ENCODE measurements at places on chromosomes 1 and 21.
A peak's percentile ranks its signal among the peaks of the same experiment; 100 is the strongest.

GRCh38 chr1:27399251-27400025 lies 7.0 kb downstream of the GPR3 start:
- DNase-seq = peak; percentile 28

- no peak for DNase-seq
Observed at GRCh38 chr21:31753949-31754707, 22.2 kb upstream of the SCAF4 start.

- DNase-seq = peak; percentile 86
Observed at GRCh38 chr1:12658531-12659453, 14.9 kb downstream of the AADACL4 start.

GRCh38 chr21:42160111-42160721 lies 58.7 kb upstream of the ABCG1 start:
- no peak for DNase-seq

DNA sequence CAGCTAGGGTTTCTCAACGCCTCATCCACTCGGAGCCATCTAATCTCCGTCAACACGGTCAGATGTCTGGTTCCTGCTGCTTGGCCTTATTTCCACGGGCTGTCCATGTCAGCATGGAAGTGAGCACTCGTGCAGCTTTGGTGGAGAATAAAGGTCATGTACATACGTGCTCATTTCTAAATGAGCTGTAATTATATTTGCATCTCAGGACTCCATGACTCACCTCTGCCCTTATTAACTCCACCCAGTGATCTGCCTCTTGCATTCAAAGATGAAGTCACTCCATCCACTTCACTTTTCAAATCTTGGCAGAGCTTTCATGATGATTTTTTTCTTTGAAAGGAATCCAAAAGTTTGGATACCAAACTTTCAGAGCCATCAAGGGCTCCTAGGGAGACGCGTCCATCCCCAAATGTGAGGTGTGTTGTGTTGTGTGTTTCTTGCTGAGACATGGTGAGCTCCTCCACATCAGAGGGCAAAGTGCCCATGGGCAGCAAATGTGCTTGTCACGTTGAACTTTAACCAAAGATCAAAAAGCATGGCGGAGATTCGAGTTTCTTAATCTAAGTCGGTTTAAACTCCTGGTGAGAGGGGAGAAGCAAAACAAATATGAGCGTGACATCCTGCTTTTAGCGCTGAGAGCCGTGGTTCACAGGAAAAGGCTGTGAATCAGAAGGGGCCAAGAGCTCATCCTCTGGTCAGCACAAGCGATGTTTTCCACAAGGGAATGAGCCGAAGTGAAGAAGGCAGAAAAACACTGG lies 68.6 kb upstream of the ERRFI1 start:
- no peak for DNase-seq

- no peak for DNase-seq
Observed at GRCh38 chr1:184145083-184145482, 93.6 kb downstream of the TSEN15 start.

GRCh38 chr1:59638231-59638711 lies 176.5 kb upstream of the HOOK1 start:
- peak; percentile 63 for DNase-seq

GRCh38 chr1:201013991-201014815 lies 9.3 kb downstream of the KIF21B start:
- DNase-seq = no peak

DNA sequence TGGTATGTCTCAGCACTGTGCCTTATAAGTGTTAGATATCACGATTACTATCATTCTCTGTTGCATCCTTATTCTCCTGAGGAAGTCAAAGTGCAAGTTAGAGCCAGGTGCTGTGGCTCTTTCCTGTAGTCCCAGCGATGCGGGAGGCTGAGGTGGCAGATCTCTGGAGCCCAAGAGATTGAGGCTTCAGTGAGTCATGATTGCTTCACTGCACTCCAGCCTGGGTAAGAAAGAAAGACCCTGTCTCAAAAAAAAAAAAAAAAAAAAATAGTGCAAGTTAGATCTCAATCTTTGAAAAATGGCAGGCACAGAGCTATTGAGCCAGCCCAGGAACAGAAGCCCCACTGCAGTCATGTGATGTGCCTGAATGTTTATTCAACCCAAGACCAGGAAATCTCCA lies 147.8 kb upstream of the POGK start:
- DNase-seq = no peak

- DNase-seq = peak; percentile 54
Observed at GRCh38 chr1:243713470-243714186, 136.4 kb downstream of the AKT3 start.

GRCh38 chr1:156154317-156154749 lies 948 bp downstream of the SEMA4A start:
- DNase-seq = peak; percentile 89

GRCh38 chr1:154964359-154964758 lies 2.8 kb upstream of the PYGO2 start:
- no peak for DNase-seq

DNA sequence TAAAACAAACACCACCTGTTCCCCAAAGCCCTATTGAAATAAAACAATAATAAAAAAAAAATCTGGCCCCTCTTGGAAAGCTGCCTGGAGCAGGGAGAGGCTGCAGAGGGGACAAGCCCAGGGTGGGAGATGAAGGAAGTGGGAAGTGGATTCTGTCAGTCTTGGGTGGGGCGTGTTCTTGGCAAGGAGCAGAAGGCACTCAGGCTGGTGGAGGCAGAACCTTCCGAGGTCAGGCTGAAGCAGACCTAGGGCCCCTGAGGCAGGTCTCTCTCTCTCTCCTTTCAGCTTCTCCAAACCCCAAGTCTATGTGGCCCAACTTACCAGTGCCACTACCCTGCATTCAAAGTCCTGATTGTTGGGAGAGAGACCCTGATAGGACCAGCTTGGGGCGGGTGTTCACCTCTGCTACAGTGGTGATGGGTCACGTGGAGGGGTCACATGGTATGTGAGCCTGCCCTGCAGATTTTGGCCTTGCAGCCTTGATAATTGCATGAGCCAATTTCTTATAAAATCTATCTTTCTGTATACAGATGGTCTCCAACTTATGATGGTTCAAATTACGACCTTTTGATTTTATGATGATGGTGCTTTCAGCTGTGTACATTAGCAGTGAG lies 145.4 kb upstream of the C1orf174 start:
- no peak for DNase-seq

GRCh38 chr1:22736501-22737080 lies 26.0 kb downstream of the EPHB2 start:
- no peak for DNase-seq

DNA sequence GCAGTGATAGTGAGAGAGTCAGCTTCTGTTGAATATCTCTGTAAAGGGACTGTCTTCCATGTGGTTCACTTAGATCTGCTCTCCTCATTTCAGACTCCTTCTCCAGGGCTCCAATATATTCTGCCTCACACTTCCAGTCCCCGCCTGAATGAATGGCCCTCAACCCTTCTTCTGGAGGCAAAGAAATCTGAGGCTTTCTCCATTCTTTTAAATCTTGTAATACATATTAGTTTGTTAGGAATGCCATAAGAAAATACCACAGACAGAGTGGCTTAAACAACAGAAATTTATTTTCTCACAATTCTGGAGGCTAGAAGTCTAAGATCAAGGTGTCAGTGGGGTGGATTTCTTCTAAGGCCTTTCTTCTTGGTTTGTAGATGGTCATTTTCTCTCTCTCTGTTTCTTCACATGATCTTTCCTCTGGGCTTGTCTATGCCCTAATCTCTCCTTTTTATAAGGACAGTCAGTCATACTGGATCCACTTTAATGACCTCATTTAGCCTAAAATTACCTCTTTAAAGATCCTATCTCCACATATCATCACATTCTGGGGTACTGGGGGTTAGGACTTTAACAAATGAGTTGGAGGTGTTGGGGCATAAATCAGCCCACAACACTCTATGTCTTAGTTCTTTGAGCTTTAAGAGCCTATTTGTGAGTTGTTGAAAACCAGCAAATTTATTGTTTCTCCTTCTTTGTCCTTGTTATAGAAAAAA lies 128.5 kb upstream of the KCNK2 start:
- DNase-seq = no peak

DNA sequence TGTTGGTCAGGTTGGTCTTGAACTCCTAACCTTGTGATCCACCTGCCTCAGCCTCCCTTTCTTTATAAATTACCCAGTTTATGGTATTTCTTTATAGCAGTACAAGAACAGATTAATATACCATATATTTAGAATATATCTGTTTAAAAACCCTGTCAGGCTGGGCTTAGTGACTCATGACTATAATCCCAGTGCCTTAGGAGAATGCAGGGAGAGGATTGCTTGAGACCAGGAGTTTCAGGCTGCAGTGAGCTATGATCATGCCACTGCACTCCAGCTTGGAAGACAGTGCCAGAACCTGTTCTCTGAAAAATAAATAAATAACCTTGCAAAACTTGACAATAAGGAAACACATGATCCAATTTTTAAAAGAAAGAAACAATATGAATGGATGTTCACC lies 43.9 kb downstream of the ZNF684 start:
- no peak for DNase-seq

DNA sequence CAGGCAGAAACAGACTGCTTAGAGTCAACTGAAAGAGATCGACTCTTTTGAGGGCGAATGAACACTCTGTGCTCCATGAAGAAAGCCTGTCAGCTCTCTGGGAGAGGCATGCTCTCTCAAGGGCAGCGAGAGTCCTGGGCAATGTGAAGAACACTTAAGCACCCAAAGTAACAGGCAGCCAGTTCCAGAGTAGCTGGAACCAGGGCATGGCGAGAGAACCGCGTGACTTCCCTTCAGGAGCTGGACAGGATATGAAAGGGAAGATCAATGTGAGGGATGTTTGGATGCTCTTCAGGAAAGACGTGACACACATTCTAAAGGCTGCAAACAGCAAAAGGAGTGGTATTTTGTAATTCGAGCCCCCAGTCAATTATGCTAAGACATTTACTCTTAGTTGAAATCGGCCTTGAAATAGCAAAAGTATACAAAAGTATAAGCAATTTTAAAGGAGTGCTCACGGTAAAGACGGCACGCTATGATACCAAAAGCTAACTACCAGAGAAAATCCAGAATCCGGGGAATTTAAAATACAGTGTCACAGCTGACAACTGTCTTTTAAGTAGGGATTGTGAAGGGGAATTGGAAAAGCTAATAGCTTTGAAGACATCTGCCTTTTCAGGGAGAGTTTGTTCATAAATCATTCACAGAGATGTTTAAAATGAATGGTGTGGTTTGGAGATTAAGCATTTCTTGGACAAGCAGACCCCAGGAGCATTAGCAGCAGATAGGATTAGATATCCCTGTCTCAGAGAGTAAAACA lies 20.8 kb downstream of the ADAMTS5 start:
- no peak for DNase-seq

- DNase-seq = no peak
Observed at GRCh38 chr1:116833718-116834117, 76.0 kb upstream of the PTGFRN start.

DNA sequence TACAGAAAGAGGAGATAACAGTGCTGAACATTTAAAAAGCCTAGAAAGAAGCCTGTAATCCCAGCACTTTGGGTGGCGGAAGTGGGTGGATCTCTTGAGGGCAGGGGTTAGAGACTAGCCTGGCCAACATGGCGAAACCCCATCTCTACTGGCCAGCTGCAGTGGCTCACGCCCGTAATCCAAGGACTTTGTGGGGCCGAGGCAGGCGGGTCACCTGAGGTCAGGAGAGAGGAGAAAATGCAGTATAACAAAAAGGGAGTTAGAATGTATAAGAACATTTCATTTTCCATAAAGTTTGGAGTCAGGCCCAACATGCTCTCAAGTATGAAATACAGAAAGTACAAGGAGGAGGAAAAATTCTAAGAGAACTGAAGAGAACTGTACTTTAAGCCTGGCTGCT lies 134.5 kb downstream of the SMYD3 start:
- peak; percentile 12 for DNase-seq

- no peak for DNase-seq
Observed at GRCh38 chr1:94282143-94282711, 44.8 kb upstream of the ARHGAP29 start.

GRCh38 chr1:116741836-116742565 lies 12.2 kb upstream of the CD2 start:
- DNase-seq = no peak

DNA sequence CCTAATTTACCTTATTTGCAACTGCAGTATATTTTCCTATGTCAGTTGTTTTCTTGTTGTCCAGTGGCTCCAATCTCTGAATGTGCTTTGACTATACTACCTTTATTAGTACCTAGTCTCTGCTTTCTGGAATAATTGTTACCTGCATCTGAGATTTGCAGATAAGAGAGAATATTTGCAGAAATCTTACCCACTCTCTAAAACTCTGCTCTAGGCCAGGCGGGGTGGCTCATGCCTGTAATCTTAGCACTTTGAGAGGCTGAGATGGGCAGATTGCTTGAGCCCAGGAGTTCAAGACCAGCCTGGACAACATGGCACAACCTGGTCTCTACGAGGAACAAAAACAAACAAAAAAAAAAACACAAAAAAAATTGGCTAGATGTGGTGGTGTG lies 2.0 kb upstream of the SYDE2 start:
- no peak for DNase-seq

- DNase-seq = no peak
Observed at GRCh38 chr1:217910791-217911320, 279.7 kb downstream of the SPATA17 start.

DNA sequence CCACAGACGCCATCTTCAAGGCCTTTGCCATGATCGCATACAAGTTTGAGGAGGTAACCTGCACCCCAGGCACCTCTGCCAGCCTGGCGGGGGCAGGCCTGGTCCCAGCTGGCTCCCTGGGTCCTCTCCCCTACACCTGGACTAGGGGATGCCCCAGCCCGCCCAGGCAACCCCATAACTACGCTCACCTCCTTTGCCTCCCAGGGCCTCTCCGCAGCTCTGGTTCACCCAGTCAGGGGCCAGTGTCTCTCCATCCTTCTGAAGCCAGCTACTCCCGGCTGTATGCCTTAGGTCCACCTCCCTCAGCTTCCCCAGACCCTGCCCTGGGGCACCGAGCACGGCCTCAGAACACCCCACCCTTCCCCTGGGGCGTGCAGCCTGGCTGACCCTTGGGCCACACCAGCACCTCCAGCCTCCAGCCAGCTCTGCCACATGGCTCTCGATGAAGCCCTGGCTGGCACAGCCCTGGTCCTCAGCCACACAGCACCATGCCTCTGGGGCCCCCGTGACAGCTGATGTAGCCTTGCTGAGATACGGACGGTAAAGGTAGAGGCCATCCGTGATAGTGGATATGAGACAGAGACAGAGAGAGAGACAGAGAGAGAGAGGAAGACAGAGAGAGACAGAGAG lies 80.4 kb upstream of the COL6A1 start:
- peak; percentile 27 for DNase-seq

GRCh38 chr1:204227351-204227750 lies 13.6 kb upstream of the GOLT1A start:
- DNase-seq = no peak

GRCh38 chr1:240169188-240169587 lies 77.5 kb downstream of the FMN2 start:
- DNase-seq = no peak

- DNase-seq = peak; percentile 42
Observed at GRCh38 chr1:119885903-119886783, 10.2 kb downstream of the ADAM30 start.

GRCh38 chr1:231201979-231202633 lies 38.9 kb upstream of the GNPAT start:
- DNase-seq = no peak

Data from left lung (tissue), 14 donors.